Ascending aorta (tissue), 2 donors: ENCODE measurements at places on chromosomes 3 and 15. TPM values are rescaled to one million over a fixed set of nuclear protein-coding genes. Genes with fewer than 3 reads are reported as not detected.

Gene BFSP2
- not detected for total RNA-seq

Gene WNT5A
- 11.3 TPM for total RNA-seq

Gene EFCAB12
- not detected for total RNA-seq

Gene ACAN
- 113 TPM for total RNA-seq

Gene KLHL40
- not detected for total RNA-seq

Gene GCHFR
- 26.4 TPM for total RNA-seq

Gene HIGD2B
- total RNA-seq = not detected

Gene ARNT2
- total RNA-seq = 6.4 TPM

Gene UBAP1L
- total RNA-seq = 10.9 TPM

Gene DHFR2
- 1.1 TPM for total RNA-seq

Gene CEP19
- 2.6 TPM for total RNA-seq

Gene PTPN23
- 35.2 TPM for total RNA-seq

Gene ADAMTSL3
- 28.1 TPM for total RNA-seq

Gene CILP
- 1.8 TPM for total RNA-seq

Gene CHRNA5
- total RNA-seq = not detected

Gene CSPG5
- 1.7 TPM for total RNA-seq

Gene IL12A
- not detected for total RNA-seq

Gene ZNF609
- 16.0 TPM for total RNA-seq

Gene OR4F6
- not detected for total RNA-seq

Gene C3orf70
- total RNA-seq = 16.5 TPM

Gene DISP2
- total RNA-seq = 0.32 TPM

Gene ITGA11
- 136 TPM for total RNA-seq

Gene EOMES
- total RNA-seq = not detected
